Suprapubic skin (tissue), 4 donors: ENCODE measurements at places on chromosomes 7 and 10.

DNA sequence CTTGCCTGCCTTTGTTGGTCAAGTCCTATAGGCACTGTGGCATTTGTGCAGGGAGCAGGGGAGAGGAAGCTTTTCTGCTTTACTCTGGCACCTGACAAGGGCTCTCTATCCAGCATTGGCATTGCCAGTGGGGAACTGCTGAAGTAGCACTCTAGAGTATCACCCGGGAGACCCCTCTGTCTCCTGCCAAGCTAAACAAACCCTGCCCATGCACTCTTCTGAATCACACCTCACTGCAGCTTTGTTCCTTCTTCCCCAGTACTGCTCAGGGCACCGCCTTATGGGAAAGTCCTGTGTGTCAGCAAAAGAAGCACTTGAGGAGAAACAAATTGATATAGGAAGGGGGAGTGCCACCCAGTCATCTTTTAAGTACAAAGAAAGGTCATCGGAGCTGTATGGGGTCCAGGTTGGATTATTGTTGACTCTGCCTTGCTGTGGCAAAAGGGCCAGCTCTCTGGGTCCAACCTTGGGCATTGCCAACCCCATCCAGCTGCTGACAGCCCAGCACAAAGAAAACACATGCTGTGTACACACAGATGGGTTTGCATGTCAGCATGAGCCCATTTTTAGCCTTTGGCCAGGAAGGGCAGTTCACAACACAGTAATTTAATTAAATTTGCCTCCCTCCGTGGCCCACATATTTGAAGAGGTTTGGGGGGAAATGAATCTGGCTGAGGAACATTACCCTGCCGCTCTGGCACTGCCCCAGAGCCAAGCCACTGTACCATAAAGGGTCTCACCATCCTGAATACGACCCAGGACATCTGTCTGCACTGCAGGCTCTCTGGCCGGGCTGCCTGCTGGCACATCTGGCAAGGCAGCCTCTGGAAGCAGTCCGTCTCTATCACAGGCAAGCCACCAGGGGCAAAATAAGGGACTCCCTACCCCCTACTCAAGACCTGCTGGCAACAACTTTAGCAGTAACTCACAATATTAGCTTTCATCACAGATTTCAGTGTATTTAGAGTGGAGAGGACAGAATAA is 13.1 kb downstream of the LRRC4 start:
- H3K4me1 ChIP-seq = peaks cover 11% of the 10 kb centered on the region
- no peaks in the 10 kb centered on the region for H3K36me3 ChIP-seq
- no peak for DNase-seq
- no peak overlapping the region for H3K27ac ChIP-seq
- H3K27me3 ChIP-seq = no peaks in the 10 kb centered on the region

DNA sequence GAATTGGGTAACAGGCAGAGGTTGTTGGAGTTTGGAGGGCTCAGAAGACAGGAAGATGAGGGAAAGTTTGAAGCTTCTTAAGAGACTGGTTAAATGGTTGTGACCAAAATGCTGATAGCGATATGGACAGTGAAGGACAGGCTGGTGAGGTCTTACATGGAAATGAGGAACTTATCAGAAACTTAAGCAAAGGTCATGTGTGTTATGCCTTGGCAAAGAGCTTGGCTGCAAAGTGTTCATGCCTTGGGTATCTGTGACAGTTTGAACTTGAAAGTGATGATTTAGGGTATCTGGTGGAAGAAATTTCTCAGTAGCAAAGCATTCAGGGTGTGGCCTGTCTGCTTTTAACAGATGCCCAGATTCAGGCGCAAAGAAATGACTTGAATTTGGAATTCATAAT is 64.5 kb upstream of the EEPD1 start:
- H3K27me3 ChIP-seq = no peaks in the 10 kb centered on the region
- no peak for DNase-seq
- no peak overlapping the region for H3K4me3 ChIP-seq
- H3K36me3 ChIP-seq = no peaks in the 10 kb centered on the region
- peaks cover 8% of the 10 kb centered on the region for H3K4me1 ChIP-seq

- H3K36me3 ChIP-seq = peaks cover 36% of the 10 kb centered on the region
- peaks cover 8% of the 10 kb centered on the region for H3K4me1 ChIP-seq
- H3K4me3 ChIP-seq = no peak overlapping the region
- no peak overlapping the region for H3K27ac ChIP-seq
Measured at GRCh38 chr7:5752663-5753062, 28.8 kb downstream of the RNF216 start.

DNA sequence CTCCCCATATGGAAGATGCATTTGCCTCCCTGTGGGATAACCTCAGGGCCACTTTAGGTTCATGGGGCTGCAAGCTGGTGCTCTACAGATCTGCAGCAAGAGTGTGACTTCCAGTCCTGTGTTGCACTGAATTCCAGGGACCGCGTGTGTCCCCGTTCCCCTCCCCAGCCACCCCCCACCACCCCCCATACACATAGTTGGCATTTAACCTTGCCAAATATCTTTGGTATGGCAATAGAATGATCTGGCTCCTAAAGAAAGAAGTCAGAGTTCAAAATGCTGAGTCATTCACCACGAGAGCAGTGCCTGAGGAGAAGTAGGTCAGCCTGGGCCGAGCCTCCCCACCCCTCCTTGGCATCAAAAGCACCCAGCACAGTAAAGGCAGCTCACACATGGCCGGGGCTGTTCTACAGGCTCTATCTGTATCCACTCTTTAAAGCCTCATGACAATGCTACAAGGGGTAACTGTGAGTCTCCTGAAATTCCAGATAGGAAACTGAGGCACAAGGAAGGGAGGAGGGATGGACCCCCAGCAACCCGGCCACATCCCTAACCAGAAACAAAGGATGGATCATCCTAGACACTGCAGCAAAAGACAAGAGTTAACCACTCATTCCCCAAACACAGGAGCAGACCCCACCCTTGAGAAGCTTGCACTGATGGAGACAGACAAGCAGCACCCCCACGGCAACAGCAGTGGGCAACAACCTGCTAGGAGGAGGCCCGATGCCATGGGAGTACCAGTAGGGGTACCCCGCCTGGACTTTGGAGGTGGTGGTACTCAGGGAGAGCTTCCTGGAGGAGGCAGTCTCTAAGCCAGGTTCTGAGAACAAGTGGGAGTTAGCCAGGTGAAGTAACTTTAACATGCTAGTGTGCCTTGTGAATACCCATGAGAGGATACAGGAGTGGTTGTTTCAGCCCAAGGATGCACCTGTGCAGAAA is 70.3 kb upstream of the NANOS1 start:
- H3K4me3 ChIP-seq = no peak overlapping the region
- H3K27me3 ChIP-seq = no peaks in the 10 kb centered on the region
- peaks cover 24% of the 10 kb centered on the region for H3K4me1 ChIP-seq
- peak; percentile 26 for DNase-seq
- H3K36me3 ChIP-seq = no peaks in the 10 kb centered on the region
- peak overlapping the region; percentile 30 for H3K27ac ChIP-seq

DNA sequence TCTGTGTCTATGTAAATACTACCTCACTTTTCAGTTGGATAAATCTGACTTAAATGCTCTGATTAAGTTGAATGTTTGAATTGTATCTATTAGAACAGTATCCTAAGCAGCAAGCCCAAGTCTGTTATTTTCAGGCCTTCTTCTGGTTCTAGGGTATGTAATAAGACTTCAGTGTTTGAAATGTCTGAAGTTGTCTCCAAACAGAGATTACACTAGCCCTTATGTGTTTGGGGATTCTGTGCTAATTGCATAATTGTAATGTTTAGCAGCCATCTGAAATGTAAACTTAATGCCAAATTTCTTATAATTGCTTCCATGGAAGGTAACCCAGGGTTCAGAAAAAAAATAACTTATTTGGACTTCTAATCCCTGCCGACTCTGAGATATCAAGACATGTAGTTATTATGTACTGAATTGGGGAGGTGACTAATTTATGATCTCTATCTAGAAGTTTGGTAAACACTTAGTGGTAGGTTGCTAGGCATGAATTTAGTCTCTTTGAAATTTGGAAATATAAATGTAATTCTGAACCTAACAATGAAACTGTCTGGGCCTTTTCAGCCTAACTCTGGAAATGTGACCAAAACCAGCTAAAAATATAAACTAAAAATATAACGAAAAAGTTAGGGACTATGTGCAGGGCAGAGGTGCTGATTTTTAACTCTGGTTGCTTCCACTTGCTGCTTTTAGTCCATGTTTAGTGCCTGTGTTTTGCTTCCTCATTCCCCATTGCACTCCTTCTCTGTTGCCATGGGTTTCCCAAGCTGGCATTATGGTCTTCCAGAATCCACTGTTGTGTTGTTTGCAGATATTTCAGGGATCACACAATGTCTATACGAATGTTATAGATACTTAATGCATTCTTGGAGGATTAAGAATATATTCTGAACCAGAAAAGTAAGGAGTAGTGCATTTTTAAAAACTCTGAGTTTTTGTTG is 54.8 kb downstream of the MCU start:
- no peak overlapping the region for H3K27ac ChIP-seq
- H3K36me3 ChIP-seq = no peaks in the 10 kb centered on the region
- H3K4me1 ChIP-seq = peaks cover 12% of the 10 kb centered on the region
- DNase-seq = no peak
- no peaks in the 10 kb centered on the region for H3K27me3 ChIP-seq

GRCh38 chr7:101936611-101937231 is 119.3 kb downstream of the CUX1 start:
- peak overlapping the region; percentile 36 for H3K4me3 ChIP-seq
- DNase-seq = no peak
- no peaks in the 10 kb centered on the region for H3K27me3 ChIP-seq
- no peak overlapping the region for H3K27ac ChIP-seq
- H3K36me3 ChIP-seq = no peaks in the 10 kb centered on the region

GRCh38 chr10:26335574-26336093 is 102.5 kb upstream of the APBB1IP start:
- H3K27me3 ChIP-seq = no peaks in the 10 kb centered on the region
- H3K27ac ChIP-seq = no peak overlapping the region
- peaks cover 3% of the 10 kb centered on the region for H3K4me1 ChIP-seq
- DNase-seq = no peak
- peak overlapping the region; percentile 21 for H3K4me3 ChIP-seq

DNA sequence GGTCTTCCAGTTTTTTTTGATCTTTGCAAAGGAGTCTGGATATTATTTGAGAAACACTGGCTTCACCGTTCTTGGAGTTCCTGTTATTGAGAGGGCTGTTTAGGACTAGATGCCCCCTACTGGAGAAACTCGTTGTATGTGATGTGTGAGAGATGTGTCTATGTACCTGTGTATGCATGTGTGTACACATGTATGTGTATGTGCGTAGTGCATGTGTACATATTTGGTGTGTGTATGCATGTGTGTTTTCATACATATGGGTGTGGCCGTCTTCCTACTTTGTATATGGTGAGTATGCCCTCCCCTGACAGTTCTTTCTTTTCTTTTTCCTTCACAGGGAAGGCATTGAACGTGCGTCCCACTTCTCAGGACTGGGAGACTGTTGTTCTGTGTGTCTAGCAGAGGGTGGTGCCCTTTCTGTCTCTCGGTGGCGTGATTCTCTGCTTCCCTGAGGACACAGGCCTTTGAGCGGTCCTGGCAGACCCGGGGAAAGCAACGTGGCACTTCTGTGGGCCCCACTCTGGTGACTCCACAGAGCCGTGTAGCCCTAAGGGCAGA is 3.0 kb upstream of the CALHM3 start:
- H3K4me1 ChIP-seq = peaks cover 23% of the 10 kb centered on the region
- H3K27ac ChIP-seq = no peak overlapping the region
- H3K36me3 ChIP-seq = no peaks in the 10 kb centered on the region
- H3K27me3 ChIP-seq = no peaks in the 10 kb centered on the region

GRCh38 chr7:142938611-142939010 is 673 bp upstream of the LLCFC1 start:
- H3K36me3 ChIP-seq = no peaks in the 10 kb centered on the region
- H3K4me1 ChIP-seq = peaks cover 3% of the 10 kb centered on the region
- no peaks in the 10 kb centered on the region for H3K27me3 ChIP-seq
- H3K27ac ChIP-seq = no peak overlapping the region

GRCh38 chr7:105940109-105940508 is 23.0 kb upstream of the CDHR3 start:
- no peak for DNase-seq
- no peaks in the 10 kb centered on the region for H3K4me1 ChIP-seq
- no peak overlapping the region for H3K4me3 ChIP-seq
- H3K36me3 ChIP-seq = no peaks in the 10 kb centered on the region
- no peaks in the 10 kb centered on the region for H3K27me3 ChIP-seq

GRCh38 chr7:18666107-18666728 is 170.7 kb downstream of the HDAC9 start:
- H3K36me3 ChIP-seq = no peaks in the 10 kb centered on the region
- peaks cover 11% of the 10 kb centered on the region for H3K4me1 ChIP-seq
- no peak overlapping the region for H3K27ac ChIP-seq
- peak; percentile 84 for DNase-seq
- H3K4me3 ChIP-seq = no peak overlapping the region
